ENCODE measurements at places on chromosomes 1 and 21.

DNA sequence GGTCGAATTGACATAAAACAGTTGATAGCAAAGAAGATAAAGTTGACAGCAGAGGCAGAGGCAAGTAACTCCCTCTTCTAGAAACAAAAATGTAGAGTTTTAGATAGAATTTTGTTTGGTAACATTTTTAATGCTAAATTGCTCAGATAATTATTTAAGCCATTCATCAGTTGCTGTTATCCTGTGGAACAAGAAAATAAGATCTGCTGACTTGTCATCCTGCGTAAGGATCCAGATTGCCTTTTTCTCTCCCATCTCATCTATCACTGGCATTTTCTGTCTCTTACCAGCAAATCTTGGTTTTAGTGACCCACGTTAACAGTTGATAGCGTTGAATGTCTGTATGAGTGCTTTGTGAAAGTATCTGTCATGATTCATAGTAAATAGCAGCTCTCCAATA is 29.8 kb downstream of the SOAT1 start:
- DNase-seq: no peak

DNA sequence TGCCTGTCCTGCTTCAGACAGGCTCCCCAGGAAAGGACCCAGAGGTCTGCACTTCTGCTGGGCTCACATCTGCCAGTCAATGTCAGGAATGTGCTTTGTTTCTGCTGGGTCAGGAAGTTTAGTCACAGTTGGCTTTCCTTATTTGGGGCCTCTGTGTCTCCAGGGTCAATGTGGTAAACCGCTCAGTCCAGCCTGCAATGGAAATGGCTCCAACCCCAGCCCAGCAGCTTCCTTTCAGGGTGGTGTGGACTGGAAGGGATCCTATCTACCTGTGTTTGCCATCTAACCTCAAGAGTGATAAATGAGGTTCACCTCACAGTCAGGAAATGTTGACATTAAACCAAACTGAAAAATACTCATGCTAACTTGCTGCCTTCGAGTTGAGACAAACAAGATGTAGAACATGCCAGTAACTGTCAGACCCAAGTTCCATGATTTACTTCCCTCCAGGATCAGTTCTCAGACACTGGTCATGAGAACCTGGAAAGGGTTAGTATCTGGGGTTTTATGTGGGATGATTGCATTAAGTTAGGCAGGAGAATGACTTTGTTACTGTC is 20.3 kb downstream of the ENO1 start:
- no peak for DNase-seq

DNA sequence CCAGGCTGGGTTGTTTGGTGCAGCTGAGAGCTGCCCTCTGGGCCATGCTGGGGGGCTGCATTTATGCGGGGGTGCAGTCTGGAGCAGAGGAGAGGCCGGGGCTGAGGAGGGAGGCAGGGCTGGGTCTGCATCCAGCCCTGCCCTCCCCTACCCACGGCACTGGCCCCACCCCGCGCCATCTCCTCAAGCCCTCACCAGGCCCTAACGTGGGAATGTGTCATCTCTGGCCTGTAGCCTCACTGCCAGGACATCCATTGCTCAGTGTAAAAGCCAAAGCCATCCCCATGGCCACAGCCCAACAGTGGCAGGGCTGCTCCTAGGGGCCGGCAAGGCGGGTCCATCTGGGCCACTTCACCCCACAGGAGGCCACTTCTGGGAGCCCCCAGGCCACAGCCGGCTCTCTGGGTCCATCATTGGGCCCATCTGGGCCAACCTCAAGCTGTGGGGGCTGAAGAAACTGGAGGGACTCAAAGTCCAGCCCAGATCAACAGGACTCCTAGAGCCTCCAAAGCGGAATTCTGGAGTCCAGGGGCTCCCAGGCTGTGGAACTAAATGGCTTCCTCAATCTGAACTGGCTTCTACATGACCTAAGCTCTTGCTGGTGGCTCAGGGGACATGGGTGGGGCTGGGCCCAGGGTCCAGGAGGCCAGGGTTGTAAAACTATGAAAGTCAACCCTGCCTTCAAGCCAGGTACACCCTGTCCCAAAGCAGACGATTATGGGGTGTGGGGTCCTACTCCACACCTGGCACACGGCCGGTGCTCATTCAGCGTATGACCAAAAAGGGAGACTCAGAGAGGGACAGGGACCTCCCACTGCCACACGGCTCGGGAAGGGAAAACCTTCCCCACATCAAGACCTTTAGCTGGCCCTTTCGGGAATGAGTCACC is 32.6 kb downstream of the RUNX3 start:
- no peak for DNase-seq

DNA sequence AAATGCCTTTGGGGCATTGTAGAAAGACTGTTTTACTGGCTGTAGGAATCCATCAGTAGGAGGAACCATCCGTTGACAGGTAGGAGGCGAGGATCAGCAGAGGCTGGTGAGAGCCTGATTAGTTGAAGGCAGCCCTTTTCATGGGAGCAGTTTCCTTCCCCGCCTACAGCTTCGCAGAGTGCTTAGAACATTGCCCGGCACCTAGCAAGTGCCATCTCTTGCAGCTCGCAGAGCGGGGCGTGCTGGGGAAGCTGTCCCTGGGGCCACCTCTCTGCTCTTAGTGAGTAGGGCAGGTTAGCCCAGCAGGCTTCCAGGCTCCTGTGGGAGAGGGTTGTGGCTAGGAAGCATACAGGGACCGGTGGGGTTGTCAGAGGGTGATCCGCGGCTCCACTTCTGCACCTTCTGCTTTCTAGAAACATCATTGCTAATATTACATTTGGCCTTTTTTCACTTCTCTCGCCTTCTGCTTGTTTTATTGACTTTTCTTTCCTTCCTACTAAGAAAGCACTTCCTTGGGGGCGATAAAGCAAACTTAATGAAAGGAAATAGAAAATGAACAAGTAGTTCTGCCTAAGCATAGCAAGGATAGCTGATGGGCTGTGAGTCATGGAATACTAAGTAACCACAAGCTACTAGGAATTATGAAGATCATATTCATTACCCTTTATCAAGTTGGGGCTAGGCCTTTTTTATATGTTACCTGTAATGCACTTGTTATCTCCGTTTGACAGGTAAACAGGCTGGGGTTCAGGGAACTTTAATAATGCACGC is 176.7 kb downstream of the GALNT2 start:
- DNase-seq: no peak

- no peak for DNase-seq
Observed at GRCh38 chr1:78950826-78951225, 55.7 kb downstream of the ADGRL4 start.

- no peak for DNase-seq
Observed at GRCh38 chr1:41361495-41362356, 492 bp downstream of the FOXO6 start.

- no peak for DNase-seq
Observed at GRCh38 chr1:30103708-30104411, 619.5 kb downstream of the MATN1 start.

GRCh38 chr1:20348326-20348915 is 57.7 kb downstream of the VWA5B1 start:
- DNase-seq: no peak

GRCh38 chr1:82464362-82465001 is 663.7 kb downstream of the ADGRL2 start:
- DNase-seq: no peak

- no peak for DNase-seq
Observed at GRCh38 chr1:113138778-113139177, 65.8 kb downstream of the LRIG2 start.

DNA sequence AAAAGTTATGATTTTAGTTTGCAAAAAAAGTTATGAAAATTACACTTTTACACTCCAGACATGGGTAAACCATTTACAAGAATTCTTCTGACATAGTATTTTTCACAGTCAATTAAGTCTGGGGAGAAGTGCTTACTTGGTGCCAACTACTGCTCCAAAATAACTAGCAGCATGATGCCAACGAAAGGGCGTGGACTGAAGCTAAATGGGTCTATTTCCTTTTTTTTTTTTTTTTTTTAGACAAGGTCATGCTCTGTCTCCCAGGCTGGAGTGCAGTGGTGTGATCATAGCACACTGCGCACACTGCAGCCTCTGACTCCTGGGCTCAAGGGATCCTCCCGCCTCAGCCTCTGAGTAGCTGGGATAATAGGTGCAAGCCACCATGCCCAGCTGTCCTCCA is 43.2 kb downstream of the FMO4 start:
- DNase-seq: no peak

DNA sequence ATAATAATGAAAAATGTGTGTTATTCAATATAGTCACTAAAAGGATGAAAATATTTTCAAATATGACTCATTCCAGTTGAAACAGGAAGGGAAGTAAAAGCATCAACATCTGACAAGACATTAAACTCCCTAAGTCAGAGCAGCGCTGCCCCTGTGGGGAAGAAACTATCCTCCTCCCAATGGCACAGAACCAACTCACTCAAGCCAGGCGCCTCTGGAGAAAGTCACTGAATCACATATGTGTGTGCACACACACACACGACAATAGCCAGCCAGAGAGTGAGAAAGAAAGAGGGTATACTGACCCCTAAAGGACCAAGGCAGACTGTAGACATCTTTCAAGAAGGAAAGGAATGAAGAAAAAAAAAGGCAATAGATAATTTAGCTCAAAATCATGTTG is 126.9 kb downstream of the SETD4 start:
- DNase-seq: no peak

DNA sequence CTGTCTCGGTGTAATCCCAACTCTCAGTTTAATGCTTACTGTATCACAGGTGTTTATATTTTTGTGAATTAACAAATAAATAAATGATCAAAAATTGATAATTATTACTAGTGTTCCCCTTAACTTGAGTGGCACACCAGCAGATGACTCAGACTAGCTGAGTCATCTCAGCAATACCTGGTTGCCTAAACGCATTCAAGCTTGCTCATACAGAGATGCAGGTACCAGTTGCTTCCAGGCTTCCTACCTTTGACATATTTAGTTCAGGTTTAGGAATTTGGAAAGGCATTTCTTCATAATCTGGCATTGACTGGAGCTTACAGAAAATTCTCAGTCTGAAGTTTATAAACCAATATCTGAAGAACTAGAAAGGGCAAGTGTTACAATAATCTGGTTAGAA is 78.9 kb upstream of the LMO4 start:
- no peak for DNase-seq

GRCh38 chr21:40625991-40626390 is 221.0 kb downstream of the DSCAM start:
- no peak for DNase-seq
